ENCODE measurements at places on chromosomes 12 and 14. TPM values are rescaled to one million over a fixed set of nuclear protein-coding genes. Genes with fewer than 3 reads are reported as not detected.

TEAD4 gene
- 3.8 TPM for total RNA-seq

FGF23 gene
- total RNA-seq = not detected

DIP2B gene
- 37.3 TPM for total RNA-seq

CLEC2A gene
- total RNA-seq = not detected

METTL3 gene
- total RNA-seq = 90.0 TPM

CD163 gene
- total RNA-seq = 20.6 TPM

GPR135 gene
- total RNA-seq = 0.91 TPM

CMA1 gene
- not detected for total RNA-seq

AMN gene
- 0.34 TPM for total RNA-seq

SERPINA12 gene
- not detected for total RNA-seq
